Ureter (tissue), 1 donor: ENCODE measurements at places on chromosomes 12 and 14.

DNA sequence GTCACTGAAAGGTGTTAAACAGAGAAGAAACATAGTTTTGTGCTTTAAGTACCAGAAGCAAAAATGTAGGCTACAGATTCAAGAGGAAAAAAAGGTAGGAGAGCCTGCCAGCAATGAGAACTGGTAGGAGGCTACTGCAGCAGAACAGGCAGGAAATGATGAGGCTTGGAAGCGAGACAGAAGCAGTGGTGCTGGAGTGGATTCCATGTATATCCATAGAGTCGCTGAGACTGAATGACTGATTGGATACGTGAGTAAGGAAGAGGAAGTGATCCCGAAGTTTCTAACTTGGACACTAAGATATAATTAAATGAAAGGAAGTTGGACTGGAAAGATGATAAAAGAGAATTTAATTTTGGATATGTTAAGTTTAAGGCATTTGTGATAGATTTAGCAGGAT is 45.0 kb upstream of the CCDC91 start:
- no peak for DNase-seq

DNA sequence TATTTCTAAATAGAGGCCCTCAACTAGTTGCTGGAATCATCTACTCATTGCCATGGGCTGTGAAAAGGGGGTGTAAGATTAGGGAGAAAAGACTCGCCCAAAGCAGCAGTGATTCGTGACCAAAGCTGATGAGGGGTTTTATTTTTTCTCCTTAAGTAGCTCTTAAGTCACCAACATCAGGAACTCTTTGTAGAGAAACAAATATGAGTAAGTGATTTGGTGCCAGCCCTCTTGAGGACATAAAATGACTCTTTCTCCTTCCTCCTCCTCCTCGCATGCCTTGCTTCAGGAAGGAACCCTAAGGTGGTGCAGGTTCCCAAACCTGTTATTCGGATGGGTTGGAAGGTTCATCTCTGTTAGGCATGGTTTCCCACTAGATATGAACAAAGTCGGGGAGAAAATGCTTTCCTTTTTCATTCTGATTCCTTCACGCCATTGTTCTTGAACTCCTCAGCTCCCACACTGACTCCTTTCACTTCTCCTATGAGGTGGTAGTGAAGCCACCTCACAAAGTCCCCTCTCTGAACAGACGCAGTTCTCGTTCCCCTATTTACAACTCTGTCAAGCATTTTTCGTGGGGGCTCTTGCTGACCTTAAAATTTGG is 113.4 kb downstream of the ETV6 start:
- DNase-seq: no peak

GRCh38 chr12:128091951-128092382 is 175.0 kb upstream of the TMEM132C start:
- no peak for DNase-seq

- no peak for DNase-seq
Measured at GRCh38 chr12:110849748-110850403, 3.1 kb downstream of the CCDC63 start.

GRCh38 chr12:81369175-81369574 is 291.3 kb downstream of the ACSS3 start:
- no peak for DNase-seq

GRCh38 chr14:48704639-48705038 is 881.5 kb downstream of the RPS29 start:
- no peak for DNase-seq

- no peak for DNase-seq
Measured at GRCh38 chr12:89383235-89384049, 31.1 kb upstream of the DUSP6 start.

- no peak for DNase-seq
Measured at GRCh38 chr12:64128366-64128765, 93.7 kb downstream of the KICS2 start.

GRCh38 chr12:43842259-43842658 is 6.4 kb downstream of the TMEM117 start:
- DNase-seq: no peak

- peak; percentile 72 for DNase-seq
Measured at GRCh38 chr14:101927859-101928258, 36.5 kb upstream of the DYNC1H1 start.

GRCh38 chr12:94819011-94819410 is 168.7 kb upstream of the TMCC3 start:
- no peak for DNase-seq

DNA sequence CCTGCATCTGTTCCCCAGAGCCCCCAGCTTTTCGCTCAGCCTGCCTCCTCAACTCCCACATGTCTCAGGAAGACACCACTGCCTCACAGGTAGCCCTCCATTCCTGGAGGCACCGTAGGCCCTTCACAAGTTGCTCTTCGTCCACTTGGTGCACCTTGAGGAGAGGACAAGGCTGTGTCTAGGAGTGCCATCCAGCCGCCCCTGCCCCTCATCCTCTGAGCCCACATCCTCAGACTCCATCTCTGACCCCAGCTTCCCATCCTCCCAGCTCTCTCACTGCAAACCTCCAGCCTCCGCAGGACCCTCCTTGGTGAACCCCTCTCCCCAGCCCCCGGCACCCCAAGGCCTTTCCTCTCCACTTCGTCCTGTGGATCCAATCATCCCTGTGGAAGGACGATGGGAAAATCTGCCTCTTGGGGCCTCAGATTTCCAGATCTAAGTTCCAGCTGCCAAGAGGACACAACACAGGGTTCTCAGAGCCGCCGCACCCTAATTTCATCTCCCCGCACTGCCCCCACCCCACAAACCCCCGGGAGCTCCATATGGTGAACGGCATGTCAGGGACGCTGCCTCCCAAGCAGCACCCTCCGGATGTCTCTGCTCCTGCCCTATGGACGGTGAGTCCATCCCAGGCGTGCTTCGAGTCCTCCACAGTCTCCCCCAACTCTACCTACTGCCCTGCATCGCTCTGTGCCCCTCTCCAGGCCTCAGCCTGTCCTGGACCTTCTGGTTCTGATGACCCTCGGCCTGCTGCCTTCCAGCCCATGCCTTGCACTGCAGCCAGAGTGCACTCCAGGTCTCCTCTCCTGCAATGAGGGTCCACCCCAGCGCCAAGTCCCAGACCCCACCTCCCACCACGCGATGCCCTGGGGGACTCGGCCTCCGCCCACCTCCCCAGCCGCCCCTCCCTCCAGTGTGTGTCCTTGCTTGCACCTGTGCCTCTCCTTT is 314.1 kb upstream of the DIO3 start:
- peak; percentile 37 for DNase-seq

- no peak for DNase-seq
Measured at GRCh38 chr12:59345406-59345805, 250.4 kb upstream of the SLC16A7 start.

DNA sequence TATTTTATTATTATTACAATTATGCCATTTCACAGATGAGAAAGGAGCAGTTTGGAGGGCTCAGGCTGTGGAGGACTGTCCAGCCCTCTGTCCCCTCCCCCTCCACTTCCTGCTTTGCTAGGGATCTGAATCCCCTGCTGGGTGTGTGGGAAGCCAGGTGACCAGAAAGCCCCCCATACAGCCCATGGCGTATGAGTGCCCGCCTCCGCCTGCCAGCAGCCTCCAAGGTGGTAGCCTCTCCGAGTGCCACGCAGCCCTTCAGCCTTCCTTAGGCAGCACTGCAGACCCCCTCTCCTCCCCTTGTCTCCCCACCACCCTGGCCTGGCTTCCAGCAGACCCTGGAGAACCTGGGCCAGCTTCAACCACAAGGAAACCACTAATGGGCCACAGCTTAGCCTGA is 12.6 kb downstream of the DTX1 start:
- no peak for DNase-seq

- no peak for DNase-seq
Measured at GRCh38 chr14:89748004-89748403, 206.5 kb downstream of the EFCAB11 start.

- no peak for DNase-seq
Measured at GRCh38 chr14:52020866-52021717, 31.7 kb downstream of the RTRAF start.

GRCh38 chr12:93363841-93364297 is 13.9 kb upstream of the NUDT4 start:
- no peak for DNase-seq

- DNase-seq: peak; percentile 7
Measured at GRCh38 chr12:4433745-4434058, 11.9 kb downstream of the FGF6 start.

DNA sequence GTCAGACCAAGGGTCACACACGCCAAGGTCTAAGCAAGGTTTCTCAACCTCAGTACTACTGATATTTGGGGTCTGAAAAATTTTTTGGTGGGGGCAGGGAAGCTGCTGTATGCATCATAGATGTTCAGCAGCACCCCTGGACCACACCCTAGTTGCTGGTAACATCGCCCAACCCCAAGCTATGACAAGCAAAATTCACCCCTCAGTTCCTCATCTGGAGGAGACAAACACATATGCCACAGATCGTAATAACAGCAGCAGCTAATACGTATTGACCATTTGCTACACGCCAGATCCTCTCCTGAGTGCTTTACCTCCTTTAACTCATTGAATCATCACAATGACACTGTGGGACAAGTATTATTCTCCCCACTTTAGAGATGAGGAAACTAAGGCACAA is 46.4 kb downstream of the ACTN1 start:
- DNase-seq: no peak

DNA sequence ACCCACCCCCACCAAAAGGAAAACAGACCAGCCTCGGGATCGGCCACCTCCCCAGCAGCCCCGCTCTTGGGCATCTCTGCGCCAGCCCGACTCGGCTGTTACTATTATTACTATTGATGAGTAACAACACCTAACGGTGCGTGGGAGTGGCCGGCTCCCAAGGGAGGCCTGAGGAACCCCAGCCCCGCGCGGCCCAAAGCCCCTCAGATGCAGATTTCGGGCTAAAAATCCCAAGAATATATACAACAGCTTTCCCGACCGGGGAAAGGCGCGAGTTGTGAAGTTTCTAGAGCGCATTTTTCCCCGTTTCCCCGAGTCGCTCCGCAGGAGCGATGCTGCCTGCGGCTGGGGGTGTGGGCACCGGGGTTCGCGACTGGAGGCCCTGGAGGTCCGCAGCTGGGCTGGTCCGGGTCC is 565 bp downstream of the NT5DC3 start:
- no peak for DNase-seq

GRCh38 chr12:29167445-29167844 is 18.4 kb downstream of the FAR2 start:
- no peak for DNase-seq

DNA sequence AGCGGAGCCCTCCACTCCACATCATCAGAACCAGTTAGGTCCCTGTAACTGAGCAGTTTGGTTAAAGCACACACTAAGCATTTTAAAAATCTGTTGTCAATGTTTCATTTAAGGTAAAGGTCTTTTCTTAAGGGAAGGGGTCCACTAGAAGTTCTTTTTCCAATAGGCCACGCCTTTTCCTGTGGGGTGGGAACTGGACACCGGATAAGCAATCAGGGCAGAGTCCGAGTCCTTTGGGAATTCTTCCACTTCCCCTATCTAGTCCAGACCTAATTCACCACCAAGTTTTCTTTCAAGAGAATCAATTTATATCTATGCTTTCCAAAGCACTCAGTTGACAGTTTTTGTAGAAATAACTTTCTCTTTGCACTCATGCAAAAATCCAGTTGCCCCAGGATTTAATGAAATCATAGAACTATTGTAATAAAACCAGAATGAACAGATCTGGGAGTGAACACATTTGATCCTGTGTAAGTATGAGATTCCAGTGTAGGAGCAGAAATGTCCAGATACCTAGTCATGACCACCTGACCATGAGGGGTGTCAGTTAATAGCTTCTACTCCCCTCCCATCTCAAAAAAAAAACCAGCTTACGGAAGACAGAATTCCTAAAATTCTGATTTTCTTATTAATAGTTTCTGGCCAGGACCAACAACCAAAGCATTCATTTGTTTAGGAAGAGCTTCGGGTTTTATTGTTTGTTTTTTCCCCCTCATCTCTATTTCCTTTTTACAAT is 11.7 kb downstream of the VPS37B start:
- no peak for DNase-seq

DNA sequence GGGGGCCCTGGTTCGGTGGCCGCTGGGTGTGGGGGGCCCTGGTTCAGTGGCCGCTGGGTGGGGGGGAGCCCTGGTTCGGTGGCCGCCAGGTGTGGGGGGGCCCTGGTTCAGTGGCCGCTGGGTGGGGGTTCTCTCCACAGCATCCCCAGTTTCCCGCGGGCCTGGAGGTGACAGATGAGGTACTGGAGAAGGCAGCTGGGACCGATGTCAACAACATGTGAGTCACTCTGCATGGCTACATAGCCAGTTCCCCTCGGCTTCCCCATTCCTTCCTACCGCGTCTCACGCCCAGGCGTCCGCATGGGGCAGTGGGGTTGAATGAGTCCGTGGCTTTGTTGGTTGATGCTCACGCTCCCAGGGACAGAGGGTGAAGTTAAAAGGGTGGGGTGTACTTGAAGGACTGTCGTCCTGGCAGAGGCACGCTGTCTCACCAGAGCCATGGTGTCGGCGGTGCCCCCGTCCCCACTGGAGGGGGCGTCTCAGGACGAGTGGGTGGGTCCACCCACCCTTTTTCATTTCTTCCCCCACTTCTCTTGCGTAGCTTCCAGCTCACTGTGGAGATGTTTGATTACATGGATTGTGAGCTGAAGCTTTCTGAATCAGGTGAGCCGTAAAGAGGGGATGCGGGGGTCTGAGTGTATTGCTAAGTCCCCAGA is 15.6 kb downstream of the HIP1R start:
- no peak for DNase-seq

DNA sequence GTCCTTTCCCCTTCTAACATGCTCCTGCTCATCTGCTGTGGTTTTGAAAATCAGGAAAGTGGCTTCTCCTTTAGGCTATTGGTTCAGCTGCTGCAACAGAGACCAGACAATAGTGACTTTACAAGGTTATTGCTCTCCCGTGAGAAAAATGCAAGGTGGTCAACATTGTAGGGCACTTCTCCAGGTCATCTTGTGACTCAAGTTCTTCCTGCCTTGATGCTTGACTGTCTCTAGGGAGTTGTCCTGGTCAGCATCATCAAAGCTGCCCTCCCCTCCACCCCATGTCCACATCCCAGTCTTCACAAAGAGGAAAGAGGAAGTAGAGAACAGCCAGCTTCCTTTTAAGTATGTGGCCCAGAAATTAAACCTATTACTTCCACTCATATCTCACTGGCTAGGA is 3.9 kb upstream of the TMEM63C start:
- DNase-seq: no peak

DNA sequence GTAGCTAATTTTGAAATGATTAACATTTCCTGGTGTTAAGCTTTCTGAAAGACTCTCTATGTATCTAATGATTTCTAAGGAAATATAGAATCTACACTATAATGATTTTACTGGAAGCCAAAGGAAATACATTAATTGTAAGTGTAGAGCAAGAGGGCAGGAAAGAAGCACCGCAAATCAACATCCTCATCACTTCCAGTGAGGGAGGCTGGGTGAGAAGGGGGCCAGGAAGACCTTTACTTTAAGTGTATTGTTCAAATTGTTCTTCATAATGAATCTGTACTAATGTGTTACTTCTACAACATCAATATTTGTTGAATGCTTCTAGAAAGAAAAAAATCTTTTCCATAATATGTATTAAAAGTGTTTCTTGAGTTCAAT is 65.3 kb upstream of the DACT1 start:
- DNase-seq: no peak

- DNase-seq: peak; percentile 27
Measured at GRCh38 chr14:96581902-96582301, 79.7 kb downstream of the PAPOLA start.

GRCh38 chr14:91837076-91837475 is 30.3 kb downstream of the TC2N start:
- no peak for DNase-seq

- DNase-seq: no peak
Measured at GRCh38 chr12:8638951-8639350, 23.7 kb downstream of the MFAP5 start.
